Uterus (tissue), 4 donors: ENCODE measurements at places on chromosomes 3 and 15.

DNA sequence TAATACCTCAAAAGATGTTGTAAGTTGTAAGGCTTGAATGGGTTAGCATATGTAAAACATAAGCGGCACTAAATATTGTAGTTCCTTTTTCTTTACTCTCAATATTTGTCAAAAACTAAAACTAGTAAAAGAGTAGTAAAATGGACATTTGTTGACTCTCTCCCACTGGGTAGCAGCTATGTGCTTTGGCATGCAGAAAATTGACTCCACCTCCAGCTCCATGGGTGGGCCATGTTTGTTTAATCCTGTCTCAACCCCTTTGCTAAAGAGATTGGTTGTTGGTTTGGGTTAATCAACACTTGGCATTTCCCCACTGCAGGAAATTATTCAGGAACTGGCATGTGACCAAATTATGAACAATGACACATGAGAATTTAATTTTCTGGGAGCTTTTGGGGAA lies 114.8 kb downstream of the EOMES start:
- DNase-seq: no peak

GRCh38 chr3:77259694-77260093 lies 219.8 kb downstream of the ROBO2 start:
- no peak for DNase-seq

DNA sequence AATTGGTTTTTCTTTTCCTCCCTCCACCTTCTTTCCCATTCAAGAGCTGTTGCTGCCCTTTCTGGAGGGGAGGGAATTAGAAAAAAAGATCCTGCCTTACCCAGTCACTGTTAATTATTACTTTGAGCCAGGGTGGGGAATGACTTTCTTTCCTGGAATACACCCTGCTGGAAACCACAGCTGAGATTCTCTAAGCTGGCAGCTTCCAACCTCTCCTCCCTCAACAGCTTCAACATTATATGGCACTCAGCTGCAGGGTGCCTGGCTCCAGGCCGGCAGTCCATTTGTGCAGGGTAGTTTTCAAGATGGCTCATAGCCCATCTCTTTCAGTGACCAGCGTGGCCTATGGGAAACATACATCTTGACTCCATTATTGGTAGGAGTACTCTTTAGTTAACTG lies 105.8 kb downstream of the UBE3A start:
- DNase-seq: no peak

DNA sequence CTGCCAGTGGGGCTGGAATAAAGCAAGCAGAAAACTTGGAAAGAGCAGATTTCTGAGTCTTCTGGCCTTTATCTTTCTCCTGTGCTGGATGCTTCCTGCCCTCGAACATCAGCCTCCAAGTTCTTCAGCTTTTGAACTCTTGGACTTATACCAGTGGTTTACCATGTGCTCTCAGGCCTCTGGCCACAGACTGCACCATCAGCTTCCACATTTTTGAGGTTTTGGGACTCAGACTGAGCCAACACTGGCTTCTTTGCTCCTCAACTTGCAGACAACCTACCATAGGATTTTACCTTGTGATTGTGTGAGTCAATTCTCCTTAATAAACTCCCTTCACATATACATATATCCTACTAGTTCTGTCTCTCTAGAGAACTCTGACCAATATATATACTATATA lies 706.6 kb downstream of the NR2F2 start:
- no peak for DNase-seq
